ENCODE measurements at places on chromosomes 4 and X.

DNA sequence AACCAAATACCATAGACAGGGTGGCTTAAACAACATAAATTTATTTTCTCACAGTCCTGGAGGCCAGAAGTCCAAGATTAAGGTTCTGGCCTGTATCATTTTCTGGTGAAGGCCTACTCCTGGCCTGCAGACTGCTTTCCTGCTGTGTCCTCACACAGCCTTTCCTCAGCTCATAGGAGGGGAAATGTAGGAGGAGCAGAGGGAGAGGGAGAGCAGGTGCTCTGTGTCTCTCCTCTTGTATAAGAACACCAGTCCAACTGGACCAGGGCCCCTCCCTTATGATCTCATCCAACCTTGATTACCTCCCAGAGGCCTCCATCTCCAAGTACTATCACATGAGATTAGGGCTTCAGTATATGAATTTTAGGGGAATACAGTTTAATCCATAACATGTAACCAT lies 34.3 kb downstream of the RAPGEF2 start:
- DNase-seq: no peak

- DNase-seq: no peak
These were observed 10.2 kb downstream of the GAK start for GRCh38 chr4:921830-922331.

DNA sequence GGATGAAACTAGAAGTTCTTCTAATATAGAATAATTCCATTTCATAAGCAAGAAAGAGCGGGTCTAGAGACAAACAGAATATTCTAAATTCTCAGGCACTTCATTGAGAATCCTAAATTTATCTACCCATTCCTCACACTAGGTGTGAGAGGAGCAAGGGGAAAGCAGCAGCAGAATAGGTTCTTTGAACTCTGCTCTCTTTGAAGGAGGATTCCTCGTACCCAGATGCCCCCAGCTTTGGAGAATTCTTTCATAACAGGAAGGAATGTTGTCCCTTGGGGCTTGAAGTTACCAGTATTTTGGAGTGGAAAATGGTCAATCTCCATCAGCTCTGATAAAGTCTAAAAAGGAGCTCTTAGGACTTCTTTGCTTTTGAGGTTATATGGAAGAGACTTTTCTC lies 59.7 kb upstream of the RASGEF1B start:
- DNase-seq: no peak

DNA sequence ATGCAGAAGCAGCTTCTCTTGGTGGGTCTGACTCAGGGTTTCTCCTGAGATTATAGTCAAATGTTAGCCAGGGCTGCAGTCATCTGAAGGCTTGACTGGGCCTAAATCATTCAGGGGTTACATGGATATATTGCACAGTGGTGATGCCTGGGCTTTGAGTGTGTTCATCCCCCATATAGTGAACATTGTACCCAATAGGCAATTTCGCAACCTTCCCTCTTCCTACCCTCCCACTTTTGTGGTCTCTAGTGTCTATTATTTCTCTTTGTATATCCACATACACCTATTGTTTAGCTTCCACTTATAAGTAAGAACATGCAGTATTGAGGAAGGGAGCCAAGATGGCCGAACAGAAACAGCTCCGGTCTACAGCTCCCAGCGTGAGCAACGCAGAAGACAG lies 90.3 kb upstream of the CAMK2D start:
- DNase-seq: no peak

DNA sequence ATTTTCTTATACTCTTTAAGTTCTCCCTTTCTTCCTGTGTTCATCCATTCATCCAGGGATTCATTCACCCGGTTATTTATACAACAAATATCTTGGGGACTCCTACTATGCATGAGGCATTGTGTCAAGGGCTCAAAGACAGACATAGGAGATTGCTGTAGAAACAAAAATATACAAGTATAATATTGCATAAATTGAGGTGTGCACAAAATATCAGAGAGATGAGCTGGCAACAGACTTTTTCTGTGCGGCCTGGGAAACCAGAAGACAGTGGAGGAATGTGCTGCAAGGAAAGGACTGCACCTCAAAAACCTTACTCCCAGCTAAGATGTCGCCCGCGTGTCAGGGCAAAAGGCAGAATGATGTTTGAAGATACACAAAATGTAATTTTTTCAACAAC lies 9.6 kb downstream of the OTOP1 start:
- DNase-seq: no peak

Measured in amniotic stem cell (primary cell).